GM23248 (cell line): ENCODE measurements at places on chromosomes 7 and 10. TPM values are rescaled to one million over a fixed set of nuclear protein-coding genes. Genes with fewer than 3 reads are reported as not detected.

DNA sequence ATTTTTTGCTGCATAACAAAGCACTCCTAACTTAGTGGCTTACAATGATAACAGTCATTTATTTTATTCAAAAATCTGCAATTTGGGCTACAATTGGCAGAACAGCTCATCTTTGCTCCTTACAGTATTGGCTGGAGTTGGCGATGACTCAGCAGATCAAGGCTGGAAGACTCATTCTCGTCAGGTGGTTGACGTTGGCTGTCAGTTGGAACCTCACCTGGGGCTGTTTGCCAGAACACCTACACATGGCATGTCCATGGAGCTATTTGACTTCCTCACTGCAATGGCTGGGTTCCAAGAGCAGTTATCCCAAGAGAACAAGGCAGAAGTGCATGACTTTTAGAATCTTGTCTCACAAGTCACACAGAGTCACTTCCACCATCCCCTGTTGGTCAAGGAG, 75.1 kb downstream of the NOD1 start:
- no peak for DNase-seq

GRCh38 chr7:11343818-11344413, 370.2 kb downstream of the PHF14 start:
- DNase-seq = peak; percentile 61

DNA sequence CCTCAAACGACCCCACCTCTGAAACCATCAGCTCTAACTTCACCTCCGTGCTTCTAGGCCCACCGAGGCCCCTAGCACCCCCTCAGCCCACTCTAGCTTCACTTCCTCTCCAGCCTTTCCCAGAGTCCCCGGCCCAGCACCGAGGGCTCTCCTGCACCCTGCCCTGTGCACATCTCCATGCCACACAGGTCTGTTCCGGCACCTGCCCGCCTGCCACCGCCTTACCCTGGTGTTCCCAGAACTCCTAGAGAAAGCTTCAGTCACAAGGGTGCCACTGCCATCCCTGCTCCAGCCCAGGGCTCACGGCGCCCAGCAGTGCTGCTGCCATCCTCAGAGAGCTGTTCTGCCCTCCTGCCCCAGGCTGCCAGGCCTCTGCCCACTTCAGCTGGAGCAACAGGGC, 61.3 kb upstream of the INSIG1 start:
- DNase-seq = no peak

The GSAP gene
- 4.3 and 5.2 TPM in 2 replicates for total RNA-seq

DNA sequence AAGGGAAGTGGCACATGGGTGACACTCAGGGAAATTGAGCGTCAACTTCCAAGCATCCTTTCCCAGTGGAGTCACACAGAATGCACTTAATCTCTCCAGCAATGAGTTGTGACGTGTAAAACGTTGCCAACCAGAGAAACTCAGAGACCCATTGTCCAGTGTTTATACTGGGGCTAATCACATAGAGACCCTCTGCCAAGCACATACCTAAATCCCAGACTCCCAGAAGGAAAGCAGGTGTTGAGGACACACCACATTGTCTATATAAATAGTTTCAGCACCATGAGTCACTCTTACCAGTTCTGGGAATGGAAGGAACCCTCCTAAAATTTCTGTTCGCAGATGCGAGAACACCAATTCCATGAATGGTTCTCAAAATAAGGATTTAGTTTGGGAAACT, 76.4 kb upstream of the BET1 start:
- no peak for DNase-seq

- DNase-seq = no peak
Measured at GRCh38 chr10:44716470-44717015, 194.6 kb upstream of the TMEM72 start.

The AS3MT gene
- total RNA-seq = 1.3 and 2.3 TPM in 2 replicates

The FAM25C gene
- not detected in 2 replicates for total RNA-seq

The FAM221A gene
- total RNA-seq = 0.43 and 4.9 TPM in 2 replicates

- no peak for DNase-seq
Measured at GRCh38 chr7:52959336-52959735, 76.1 kb upstream of the POM121L12 start.

The SKIDA1 gene
- not detected in 2 replicates for total RNA-seq

The FAM25A gene
- total RNA-seq = not detected in 2 replicates
